Stomach (tissue), 19 donors: ENCODE measurements at places on chromosomes 1 and 21. TPM values are rescaled to one million over a fixed set of nuclear protein-coding genes. Genes with fewer than 3 reads are reported as not detected.
A peak's percentile ranks its signal among the peaks of the same experiment; 100 is the strongest.

Gene TPTE
- total RNA-seq = not detected

Gene SELL
- not detected for total RNA-seq

Gene S100A5
- total RNA-seq = not detected

Gene DNM3
- 0.58 TPM for total RNA-seq

Gene MTARC2
- total RNA-seq = 83.4 TPM

Gene OSCP1
- total RNA-seq = 15.1 TPM

Gene MROH7
- total RNA-seq = 24.1 TPM

Gene DENND2D
- total RNA-seq = 47.7 TPM

Gene S100A14
- total RNA-seq = 29.0 TPM

Gene ITGB2
- 14.2 TPM for total RNA-seq

Gene KLF17
- not detected for total RNA-seq

Gene LCE3D
- total RNA-seq = not detected

Gene RAB42
- 2.8 TPM for total RNA-seq

Gene C8B
- total RNA-seq = not detected

Gene PPT1
- total RNA-seq = 55.4 TPM

DNA sequence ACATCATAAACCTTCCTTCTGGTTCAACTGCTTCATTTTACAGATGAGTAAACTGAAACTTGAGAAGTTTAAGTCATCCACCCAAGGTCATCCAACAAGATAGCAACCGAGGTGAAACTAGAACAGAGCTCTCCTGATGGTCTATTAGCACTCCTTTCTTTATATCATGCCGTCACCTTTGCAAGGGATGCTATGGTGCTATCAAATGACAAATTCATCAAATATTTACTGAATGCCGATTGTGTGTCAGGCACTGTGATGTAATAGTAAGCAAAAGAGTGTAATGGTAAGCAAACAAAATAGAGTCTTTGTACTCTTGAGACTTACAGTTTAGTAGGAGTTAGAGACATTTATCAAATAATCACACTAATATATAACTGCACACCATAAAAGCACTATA, 14.0 kb upstream of the SGIP1 start:
- DNase-seq = no peak

- no peak for DNase-seq
These were observed 27.5 kb downstream of the KCND3 start for GRCh38 chr1:111961773-111962565.

DNA sequence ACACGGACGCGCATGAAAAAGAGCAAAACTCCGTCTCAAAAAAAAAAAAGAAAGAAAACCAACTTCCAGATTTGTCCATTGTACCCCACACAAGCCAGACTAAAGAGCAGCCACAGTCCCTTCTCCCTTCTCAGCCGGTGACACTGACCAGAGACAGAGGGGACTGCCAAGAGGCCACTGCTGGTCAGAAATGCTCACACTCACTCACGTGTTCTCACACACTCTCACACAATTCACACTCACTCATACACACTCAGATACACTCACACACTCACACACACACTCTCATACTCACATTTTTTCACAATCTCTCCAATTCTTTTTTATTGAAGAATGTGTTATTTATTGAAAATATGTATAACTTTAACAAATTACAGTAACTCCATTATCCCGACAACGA, 90.8 kb upstream of the RAB4A start:
- DNase-seq = no peak

DNA sequence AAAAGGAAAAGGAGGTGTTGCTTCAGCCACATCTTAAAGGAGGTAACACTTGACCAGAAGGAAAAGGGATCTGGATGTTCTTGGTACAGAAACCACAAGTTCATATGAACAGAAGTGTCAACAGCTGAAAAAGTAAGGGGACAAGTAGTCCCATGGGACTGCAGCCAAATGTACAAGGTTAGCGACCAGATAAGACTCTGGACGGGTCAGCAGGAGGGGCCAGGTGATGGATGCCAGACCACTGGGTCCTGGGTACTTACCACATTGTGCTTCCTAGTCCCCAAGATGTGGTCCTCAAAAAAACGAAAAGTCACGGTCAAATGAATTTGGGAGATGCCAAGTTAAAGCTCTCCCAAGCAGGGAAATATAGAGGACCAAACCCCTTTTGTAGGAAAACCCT, 16.6 kb upstream of the BMP8A start:
- DNase-seq = no peak

DNA sequence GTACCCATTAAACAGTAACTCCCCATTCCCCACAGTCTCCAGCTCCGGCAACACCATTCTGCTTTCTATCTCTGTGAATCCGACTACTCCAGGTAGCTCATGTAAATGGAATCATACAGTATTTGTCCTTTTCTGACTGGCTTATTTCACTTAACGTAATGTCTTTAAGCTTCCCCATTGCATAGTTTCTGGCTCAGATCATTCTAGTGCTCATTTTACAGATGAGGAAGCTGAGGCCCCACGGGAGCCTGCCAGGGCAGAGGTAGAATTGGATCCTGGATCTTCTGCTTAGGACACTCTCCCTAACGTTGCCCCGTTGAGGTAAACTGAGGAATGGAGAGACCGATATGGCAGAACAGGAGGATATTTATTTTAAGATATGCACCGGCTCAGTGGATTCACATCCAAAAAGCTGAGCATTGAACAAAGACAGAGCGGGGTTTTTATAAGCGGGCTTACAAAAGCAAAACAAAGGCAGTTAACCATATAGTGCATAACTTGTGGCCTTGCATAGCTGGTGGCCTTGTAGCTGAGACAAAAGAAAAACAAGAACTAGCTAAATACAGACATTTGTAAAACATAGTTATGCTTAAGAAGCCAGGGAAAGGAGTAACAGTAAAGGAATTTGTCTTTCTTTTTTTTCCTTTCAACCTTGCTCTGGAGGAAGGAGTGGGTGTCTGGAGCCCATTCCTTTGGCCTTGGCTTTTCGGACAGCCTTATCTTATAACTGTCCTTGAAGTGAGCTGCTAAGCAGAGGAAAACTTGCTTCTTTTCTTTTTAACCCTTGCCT, 15.3 kb upstream of the KLHDC8A start:
- no peak for DNase-seq

DNA sequence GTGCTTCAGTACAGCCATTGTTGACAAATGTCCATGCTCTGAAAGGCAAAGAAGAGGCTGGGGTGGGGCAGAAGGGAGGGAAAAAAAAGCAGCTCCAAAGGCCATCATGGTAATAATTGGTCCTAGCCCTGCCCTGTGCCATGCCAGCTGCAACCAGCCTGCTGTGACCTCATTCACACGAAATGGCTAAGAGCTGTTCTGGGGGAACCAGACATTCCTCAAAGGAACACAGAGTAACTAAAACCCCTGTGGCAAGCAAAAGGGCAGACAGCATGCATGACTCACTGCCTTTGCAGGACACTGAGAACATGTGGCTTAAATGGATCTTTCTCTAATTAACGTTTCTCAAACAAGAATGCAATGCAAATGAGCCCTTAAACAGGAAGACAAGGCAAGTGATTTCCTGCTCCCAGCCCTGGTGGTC, 42.3 kb downstream of the STYXL2 start:
- no peak for DNase-seq

DNA sequence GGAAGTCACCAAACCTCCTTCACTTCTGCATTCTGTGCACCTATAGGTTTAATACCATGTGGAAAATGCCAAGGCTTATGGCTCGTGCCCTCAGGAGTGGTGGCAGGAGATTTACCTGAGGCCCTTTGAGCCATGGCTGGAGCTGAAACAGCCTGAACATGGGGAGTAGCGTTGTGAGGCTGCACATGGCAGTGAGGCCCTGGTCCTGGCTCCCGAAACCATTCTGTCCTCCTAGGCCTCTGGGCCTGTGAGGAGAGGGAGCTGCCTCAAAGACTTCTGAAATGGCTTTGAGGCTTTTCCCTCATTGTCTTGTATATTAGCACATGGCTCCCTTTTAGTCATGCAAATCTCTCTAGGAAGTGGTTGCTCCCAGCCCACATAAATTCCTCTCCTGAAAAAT, 20.6 kb downstream of the PTGFR start:
- DNase-seq = no peak

GRCh38 chr21:28729887-28730286, 262.8 kb downstream of the LTN1 start:
- no peak for DNase-seq

GRCh38 chr1:100499194-100499811, 38.6 kb upstream of the GPR88 start:
- no peak for DNase-seq

DNA sequence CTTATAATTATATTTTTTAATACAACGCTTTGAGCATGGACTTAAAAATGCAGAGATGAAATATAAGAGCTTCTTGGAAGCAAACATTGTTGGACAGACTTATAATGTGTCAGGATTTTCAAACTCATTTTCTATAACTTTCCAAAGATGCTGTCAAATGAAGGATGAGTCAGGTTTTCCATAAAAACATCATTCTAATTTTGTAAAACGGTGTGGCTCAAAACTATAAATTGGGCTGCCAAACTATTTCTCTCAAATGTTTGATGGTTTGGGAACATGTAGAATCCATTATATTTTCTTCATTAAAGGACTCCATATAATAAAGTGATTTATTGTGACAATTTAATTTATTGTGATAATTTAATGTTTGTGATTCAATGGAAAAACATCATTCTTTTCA, 511.2 kb downstream of the USP25 start:
- peak; percentile 25 for DNase-seq

- DNase-seq = peak; percentile 54
These were observed 8.2 kb downstream of the SIM2 start for GRCh38 chr21:36706951-36707762.

DNA sequence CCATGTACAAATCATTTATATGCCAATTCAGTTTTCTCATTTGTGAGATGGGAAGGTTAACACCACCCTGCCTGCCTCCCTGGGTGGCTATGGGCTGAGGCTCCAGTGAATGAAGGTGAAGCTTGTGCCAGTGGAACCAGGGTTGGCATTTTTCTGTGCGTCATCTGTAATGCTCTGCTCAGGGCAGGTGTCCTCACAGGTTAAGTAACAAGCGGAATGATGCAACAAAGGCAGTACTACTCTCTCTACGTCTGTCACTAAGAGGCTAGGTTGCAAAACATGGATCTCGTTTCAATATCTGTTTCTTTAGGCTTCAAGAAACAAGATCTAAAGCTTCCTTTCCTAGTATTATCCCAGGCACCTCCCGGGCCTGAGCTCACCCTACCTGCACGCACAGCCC, 67.0 kb upstream of the ZNF648 start:
- no peak for DNase-seq

GRCh38 chr1:31624731-31625514, 7.4 kb downstream of the HCRTR1 start:
- DNase-seq = no peak

- no peak for DNase-seq
These were observed 6.7 kb upstream of the PADI6 start for GRCh38 chr1:17365293-17365692.

- DNase-seq = peak; percentile 73
These were observed 32.3 kb downstream of the SLC66A1 start for GRCh38 chr1:19344372-19344810.

DNA sequence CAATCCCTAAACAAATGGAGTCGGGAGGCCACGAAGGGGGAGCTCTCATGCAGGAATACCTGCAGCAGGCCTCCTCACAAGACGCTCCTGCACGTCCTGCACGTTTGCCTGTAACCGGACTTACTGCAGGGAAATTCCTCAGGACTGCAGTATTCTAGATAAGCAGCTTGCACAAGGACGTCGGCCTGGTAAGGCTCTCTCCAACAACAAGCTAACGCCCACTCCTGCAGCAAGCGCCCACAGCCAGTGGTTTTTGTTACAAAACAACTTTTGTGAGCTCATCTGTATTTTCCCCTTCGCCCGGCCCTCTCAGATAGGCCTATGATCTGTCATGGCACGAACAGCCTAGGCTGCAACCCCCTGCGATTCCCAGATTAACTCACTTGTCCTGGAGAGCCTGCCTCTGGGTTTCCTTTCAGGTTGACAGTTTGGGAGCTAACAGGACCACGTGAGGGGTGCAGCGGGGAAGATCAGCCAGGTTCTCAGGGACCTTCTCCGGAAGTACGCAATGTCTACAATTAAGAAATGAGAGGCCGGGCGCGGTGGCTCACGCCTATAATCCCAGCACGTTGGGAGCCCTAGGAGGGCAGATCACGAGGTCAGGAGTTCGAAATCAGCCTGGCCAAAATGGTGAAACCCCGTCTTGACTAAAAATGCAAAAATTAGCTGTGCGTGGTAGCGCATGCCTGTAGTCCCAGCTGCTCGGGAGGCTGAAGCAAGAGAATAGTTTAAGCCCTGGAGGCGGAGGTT, 921 bp upstream of the MIB2 start:
- DNase-seq = peak; percentile 40

DNA sequence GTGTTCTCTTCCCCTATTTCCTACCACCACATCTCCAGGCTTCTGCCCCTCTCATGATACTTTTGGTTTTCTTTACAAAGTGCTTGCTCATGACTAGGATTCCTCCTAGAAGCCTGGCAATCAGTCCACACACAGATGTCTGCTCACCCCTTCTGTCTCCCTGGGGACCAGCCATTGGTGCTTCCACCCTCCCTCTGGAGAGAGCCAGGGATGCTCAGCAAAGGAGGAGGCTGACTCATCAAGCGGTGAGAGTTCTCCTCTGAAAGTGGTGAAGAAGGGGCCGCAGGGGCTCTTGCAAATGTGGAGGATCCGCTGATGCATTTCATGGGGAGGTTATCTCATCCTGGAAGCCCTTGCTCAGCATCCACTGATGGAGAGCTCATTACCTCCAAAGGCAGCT, 14.5 kb downstream of the NT5C1A start:
- DNase-seq = no peak

GRCh38 chr1:106458866-106459265, 597.6 kb upstream of the PRMT6 start:
- no peak for DNase-seq

DNA sequence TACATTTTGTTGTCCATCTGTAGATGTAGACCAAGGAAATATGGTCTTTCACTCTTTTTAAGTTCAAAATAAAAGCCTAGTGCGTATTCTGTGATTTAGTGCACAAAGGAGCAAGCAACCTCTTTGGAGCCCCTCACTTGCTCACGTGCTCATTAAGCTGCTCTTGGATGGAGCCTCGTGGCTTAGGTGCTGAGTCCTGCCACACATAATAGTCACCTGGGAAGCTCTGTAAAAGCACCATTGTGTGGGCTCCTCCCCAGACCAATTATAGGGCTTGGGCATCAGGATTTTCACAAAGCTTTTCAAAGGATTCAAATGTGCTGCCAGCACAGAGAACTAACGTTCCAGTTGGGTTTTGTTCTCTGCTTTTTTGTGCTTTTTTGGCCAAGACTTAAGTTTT, 85.0 kb downstream of the PCP4 start:
- DNase-seq = no peak
